Stimulated activated CD4-positive, alpha-beta T cell treated with anti-CD3 and anti-CD28 coated beads, Interleukin-12 subunit alpha, Interleukin-12 subunit beta, amount 100 ng/mL, for 48 hours (primary cell): ENCODE measurements at places on chromosomes 7 and 10.

DNA sequence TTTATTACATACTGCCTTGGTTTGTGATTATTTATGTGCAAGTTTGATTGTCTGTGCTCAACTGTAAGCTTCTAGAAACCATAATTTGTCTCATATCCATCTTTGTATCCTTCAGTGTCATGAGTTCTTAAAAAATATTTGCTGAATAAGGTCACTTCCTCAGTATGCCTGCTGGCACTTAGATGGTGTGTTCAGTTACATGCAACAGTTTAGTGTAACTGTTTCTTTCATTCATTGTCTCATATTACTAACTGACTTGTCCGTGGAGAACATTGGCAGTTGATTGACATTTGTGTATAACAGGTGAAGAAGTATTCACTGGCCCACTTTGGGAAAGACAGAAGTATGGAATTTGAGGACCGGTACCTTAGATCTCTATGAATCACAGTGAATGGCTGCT lies 236.9 kb downstream of the PRKG1 start:
- DNase-seq: no peak

- no peak for DNase-seq
Measured at GRCh38 chr7:129443612-129444011, 9.4 kb downstream of the STRIP2 start.

DNA sequence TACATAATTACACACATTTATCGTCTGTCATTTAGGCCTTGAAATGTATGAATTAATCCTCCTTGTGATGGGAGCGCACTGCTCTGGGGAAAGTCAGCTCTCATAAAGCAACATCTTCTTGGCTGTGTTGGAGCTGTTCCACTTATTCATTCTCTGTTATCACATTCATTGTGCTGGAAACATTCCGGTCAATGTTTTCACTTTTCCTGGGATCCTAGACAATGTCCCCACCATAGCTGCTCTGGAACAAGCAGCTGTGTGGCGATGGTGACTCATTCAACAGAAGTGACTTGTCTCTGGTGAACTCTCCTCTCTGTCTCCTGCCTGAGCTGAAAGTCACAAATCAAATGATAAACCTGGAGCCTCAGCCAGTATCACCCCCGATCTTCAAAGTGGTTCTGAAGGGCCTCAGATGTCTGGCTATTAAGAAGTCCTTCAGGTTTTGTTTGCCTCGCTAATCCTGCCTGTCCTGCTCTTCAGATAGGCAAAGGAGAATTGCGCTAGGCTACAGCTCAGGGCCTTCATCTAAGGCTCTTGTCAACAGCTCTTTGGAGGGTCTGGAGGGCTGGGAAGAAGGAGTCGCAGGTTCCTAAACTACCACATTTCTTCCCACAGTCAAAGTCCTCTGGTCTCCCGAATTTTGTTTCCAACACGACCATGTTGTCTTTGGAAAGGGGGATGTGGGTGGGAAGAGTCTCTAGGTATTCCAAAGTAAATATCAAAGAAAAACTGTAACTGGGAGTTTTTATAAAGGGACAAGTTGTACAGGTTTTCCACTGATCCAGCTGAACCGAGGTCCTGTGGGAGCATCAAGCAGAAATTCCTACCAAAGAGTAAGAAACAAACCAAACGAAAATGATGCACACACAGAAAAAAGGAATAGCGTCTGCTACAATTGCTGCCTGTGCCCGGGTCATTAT lies 29.3 kb downstream of the KLF6 start:
- DNase-seq: no peak

DNA sequence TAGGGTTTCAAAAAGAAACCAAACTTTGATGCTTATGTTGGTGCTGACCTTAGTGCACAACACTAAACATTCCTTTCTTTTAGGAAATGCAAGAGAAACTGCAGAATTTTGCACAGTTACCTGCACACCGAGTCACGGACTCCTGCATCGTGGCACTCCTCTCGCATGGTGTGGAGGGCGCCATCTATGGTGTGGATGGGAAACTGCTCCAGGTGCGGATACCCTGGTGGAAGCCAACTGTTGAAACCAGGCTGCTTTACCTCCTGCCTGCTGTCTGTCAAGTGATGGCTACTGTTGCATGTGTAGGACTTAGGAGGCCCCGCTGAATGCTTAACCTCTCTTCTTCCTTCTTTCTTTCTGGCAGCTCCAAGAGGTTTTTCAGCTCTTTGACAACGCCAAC lies 11.7 kb downstream of the CASP2 start:
- DNase-seq: peak; percentile 38

- DNase-seq: no peak
Measured at GRCh38 chr7:51312951-51313737, 3.5 kb downstream of the COBL start.

DNA sequence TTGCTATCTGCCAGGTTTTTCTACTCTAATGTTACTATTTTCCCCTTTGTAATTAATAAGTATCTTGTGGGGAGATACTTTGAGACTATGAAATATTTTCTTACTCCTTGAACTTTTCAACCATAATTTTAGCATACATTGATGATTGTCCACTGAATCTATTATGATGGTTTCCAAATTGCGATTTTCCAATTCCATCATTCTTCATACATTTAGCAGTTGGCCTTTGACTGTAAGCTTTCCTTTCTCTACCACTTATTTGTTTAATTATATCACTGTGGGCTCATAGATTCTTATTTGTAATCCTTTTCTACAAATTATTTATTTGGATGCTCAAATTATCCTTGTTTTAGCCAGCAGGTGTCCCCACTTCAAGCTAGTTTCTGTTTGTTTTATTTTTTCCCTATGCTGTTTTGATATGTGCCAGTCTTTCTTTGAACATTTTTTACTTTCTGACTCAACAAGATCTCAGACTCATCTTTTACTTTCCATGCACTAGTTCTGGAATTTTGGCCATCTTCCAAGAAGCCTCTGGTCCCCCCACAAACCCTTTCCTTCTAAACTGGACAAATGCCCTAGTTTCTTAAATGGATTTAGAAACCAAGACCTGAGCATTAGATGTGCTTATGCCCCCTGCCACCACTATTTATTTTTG lies 11.4 kb upstream of the MRPS16 start:
- no peak for DNase-seq

DNA sequence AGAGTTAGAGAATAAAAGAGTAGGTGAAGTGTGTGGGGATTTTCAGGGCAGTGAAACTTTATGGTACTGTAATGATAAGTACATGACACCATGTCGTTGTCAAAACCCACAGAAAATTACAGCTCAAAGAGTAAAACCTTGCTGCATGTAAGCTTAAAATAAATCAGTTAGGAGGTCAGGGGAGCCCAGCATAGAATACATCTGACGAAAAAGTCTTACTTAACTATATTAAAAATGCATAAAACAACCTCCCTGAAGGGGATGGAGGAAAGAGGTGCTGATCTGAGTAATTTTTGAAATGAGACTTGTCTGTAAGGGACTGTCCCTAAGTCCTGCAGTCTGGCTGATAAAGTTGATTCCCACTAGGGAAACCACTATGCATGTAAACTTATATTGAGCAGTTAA lies 49.8 kb upstream of the AKR1E2 start:
- no peak for DNase-seq

DNA sequence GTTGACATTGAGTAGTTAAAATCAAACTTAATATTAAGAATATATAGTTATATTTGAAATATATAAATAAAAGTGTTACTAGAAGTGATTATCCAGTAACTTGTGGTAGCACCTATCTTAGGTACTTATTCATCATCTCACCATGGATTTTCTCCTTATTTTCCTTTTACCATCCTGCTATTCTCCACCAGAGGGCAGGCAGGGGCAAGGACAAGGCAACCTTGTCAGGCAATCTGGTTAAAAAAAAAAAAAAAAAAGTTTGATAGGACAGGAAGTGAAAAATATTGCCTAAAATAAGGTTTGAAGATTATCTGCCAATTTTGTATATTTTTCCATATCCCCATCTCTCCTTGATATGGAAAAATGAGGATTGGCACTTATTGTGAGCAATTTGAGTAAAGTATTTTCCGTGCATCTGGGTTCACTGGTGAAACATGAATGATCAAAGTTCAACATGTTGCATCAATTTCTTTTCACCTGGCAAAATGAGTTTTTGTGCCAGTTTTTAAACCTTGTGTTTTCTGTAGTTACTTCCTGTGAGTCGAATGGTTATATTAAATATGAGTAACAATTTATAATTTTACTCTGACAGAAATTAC lies 256.7 kb downstream of the AGMO start:
- DNase-seq: no peak

GRCh38 chr10:49577182-49577925 lies 32.8 kb upstream of the SLC18A3 start:
- DNase-seq: no peak

DNA sequence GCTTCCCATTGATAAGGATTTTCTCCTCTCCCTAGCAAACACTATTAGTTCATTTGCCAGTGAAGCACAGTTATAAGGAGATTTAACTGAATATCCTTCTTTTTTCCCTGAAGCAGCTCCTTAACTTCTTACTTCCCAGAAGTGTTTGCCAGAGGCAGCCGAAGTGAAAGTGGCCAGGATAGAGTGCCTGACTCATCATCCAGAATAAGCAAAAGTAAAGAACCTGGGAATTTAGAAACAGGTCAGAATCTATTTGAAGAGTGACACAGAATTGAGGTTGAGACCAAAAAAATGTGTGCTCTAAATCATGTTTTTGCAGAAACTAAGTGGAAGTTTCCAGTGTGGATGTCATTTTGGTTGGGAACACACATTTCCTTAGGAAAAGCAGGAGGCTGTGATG lies 249.6 kb upstream of the VWC2 start:
- DNase-seq: no peak

- no peak for DNase-seq
Measured at GRCh38 chr7:108211382-108212201, 81.4 kb upstream of the LAMB4 start.

- DNase-seq: no peak
Measured at GRCh38 chr10:114284346-114285071, 45.5 kb downstream of the VWA2 start.

DNA sequence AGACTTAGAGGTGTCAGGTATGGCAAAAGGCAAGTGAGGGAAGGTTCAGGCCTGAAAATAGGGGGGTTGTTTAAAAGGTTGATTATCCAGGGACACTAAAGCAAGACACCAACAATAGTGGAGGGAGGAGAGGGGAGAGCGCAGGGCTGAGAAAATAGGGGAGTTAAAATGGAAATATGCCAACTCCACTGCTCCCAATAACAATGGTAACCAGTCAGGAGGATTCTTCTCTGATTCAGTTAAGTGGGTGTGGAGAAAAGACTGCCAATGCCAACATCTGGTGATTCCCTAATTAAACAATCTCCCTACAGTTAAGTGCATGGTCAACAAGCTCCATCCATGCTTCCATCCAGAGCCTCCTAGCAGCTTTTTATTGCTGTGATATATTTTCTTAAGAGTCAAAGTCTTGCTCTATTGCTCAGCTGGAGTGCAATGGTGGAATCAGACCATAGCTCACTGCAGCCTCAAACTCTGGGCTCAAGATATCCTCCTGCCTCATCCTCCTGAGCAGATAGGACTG lies 183.3 kb downstream of the JAZF1 start:
- DNase-seq: no peak
